Endothelial cell (in vitro differentiated cells): ENCODE measurements at places on chromosomes 5 and 9. TPM values are rescaled to one million over a fixed set of nuclear protein-coding genes. Genes with fewer than 3 reads are reported as not detected.

The IL33 gene
- total RNA-seq = 0.31 TPM

The OR1L6 gene
- not detected for total RNA-seq

The OXCT1 gene
- 6.5 TPM for total RNA-seq

The ZFP2 gene
- total RNA-seq = 2.8 TPM

The FAXDC2 gene
- 9.3 TPM for total RNA-seq

The DMXL1 gene
- total RNA-seq = 24.9 TPM

- no peak for DNase-seq
These were observed 88.9 kb upstream of the TRIO start for GRCh38 chr5:14054111-14054854.

DNA sequence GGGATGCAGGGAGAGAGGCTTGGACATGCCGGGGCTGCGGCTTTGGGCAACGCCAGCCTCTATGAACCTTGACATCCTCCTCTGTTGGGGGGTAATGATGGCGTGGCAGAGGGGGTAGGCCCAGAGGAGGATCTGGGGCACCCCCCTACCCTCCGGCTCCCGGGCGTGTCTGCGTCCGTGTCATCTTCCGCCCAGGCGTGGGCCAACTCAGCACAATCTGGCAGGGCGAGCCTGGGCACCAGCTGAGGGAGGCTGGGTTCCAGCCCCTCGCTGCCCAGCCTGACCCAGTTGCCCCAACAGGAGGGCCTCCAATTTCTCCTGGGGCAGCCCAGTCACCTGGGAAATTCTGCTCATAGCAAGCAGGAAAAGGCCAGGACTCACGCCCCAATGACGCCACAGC, 62.9 kb upstream of the IL17B start:
- DNase-seq = no peak

GRCh38 chr9:117114768-117115167, 300.1 kb downstream of the ASTN2 start:
- no peak for DNase-seq

GRCh38 chr9:1918622-1919021, 96.5 kb upstream of the SMARCA2 start:
- DNase-seq = no peak

GRCh38 chr5:180558232-180558631, 33.1 kb downstream of the SCGB3A1 start:
- no peak for DNase-seq

- peak; percentile 26 for DNase-seq
These were observed 1264.5 kb upstream of the ACO1 start for GRCh38 chr9:31119890-31120454.

DNA sequence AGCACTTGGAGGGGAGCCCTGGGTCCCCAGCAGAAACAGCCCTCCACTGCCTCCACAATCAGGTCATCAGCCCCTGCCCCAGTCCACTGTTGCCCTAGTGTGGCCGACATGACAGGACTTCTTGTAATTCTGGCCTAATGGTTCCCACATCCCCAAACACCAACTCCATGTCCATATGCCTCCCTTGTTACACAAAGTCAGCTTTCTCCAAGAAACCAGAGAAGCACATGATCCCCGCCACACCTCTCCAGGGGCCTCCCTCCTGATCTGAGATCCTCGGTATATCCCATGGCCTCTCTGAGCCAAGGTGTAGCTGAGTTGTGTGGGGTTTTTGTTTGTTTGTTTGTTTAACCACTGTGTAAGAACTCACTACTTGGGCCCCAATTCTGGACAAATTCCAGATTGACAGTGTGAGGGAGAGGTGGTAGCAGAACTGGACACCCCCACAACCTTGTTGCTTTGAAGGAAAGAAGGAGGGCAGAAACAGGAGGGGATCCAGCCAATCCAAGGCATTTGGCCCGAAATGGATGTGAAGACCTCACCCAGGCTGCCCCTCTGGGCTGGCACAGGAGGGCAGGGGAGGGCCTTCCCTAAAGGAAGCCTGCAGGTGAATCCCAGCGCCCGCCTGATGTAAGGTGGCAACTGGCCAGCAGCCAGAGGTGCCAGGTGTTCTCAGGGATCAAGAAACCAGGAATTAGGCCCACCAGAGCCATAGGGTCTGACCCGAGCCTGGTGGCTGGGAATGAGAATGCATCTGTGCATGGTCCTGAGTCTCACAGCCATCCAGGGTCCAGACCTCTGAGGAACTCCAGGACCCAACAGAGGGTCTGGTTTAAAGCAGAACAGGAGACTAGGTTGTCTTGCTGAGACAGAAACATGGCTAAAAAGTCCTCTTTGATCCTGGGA, 13.4 kb downstream of the IRF1 start:
- no peak for DNase-seq

- no peak for DNase-seq
These were observed 123.2 kb downstream of the RMI1 start for GRCh38 chr9:84103651-84104377.

- no peak for DNase-seq
These were observed 920 bp downstream of the PMPCA start for GRCh38 chr9:136411378-136411777.

GRCh38 chr5:42454216-42454995, 31.2 kb downstream of the GHR start:
- no peak for DNase-seq

- peak; percentile 62 for DNase-seq
These were observed 701 bp downstream of the PARP8 start for GRCh38 chr5:50667023-50667652.

- no peak for DNase-seq
These were observed 87.7 kb upstream of the LRRTM2 start for GRCh38 chr5:138962614-138963370.

- no peak for DNase-seq
These were observed 45.5 kb downstream of the RASGRF2 start for GRCh38 chr5:81005708-81006107.

DNA sequence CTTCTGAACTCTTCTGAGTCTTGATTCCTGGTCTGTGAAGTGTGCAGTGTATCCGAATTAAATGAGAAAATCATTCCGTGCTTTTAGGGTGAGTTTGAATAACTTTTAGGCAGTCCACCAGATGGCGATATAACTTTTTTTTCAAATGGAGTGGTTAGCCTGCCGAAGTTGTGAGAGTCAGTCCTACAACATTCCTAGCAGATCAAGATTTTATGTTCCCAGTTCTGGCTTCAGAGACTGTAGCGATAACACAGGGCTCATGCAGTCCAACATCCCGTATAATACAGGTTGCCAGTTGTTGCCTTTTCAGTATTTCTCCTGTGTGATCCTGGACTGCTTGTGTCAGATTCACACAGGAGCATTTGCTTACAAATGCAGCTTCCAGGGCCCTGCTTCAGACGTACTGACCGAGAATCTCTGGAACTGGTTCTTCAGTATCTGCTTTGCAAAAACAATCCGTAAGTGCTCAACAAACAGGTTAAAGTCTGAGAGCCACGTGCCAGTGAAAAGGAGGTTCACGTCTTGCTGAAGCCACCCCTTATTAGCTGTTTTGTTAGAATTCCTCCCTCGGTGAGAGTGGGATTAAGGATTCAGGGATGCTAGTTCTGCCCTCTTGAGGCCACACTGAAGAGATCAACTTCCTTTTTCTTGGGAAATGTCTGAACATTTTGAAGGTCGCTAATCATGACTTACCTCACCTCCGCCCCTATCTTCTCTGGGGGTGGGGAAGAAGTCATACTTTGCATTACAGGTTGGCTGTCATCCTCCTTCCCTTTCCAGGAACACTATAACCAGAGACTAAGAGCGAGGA, 22.8 kb downstream of the SMIM3 start:
- DNase-seq = peak; percentile 38

DNA sequence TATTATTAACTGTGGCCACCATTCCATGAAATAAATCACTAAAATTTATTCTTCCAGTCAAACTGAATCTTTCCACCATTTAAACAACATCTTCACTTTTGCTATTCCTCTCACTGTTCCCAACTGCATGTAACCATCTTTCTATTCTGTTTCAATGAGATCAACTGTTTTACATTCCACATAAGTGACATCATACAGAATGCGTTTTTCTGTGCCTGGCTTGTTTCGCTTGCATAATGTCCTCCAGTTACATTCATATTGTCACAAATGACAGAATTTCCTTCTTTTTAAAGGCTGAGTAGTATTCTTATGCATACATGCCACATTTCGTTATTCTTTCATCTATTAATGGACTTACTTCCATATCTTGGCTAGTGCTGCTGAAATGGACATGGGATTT, 738.2 kb downstream of the SEMA5A start:
- no peak for DNase-seq

- DNase-seq = no peak
These were observed 111.7 kb downstream of the ESM1 start for GRCh38 chr5:54873691-54874090.

DNA sequence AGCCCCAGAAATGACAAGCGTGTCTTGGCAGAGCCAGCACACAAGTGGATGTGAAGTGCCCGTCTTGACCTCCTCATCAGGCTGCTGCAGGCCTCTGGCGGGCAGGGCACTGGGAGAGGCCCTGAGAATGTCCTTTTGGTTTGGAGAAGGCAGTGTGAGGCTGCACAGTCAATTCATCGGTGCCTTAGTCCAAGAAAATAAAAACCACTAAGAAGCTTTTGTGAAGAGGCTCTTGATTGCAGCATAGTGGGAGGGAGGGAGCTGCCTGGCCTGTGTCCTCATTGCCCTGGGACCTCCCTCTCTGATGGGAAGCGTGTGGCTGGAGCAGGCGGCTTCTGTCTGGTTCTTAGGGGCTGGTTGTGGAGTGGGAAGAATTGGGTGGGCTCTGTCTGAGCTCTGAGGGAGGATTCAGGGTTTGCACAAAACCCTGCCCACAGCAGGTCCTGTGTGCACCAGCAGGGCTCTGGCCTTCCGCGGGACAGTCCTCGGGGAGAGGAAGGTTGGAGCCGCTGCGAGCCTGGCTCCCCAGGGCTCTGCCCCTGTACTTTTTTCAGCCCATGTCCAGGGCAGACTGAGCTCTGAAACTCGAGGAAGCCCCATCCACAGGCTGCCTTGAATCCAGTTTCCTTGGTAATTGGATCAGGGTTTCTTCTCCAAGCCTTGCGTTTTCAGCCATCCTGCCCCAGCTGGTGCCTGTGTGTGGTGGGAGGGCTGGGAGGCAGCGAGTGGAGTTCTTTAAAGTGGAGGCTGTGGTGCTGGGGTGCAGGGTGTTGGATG, 1.1 kb downstream of the HRCT1 start:
- DNase-seq = peak; percentile 15

DNA sequence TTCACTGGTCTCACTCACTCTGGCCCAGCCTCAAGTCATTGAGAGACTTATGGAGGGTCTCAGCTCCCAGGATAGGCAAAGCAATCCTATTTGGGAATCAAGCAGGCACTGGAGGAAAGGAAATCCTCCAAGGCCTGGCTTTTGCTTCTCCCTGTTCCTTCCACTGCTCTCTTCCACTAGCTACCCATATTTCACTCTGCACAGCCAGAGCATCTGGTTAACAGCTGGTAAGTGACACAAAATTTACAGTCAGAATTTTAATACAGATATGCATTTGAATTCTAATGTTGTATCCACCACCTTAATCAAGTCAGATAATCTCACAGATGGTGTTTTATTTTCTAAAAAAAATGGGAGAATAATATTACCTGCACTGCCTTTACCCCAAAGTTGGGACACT, 868 bp upstream of the C1QTNF2 start:
- no peak for DNase-seq

GRCh38 chr9:97564291-97565175, 63.1 kb downstream of the TMOD1 start:
- no peak for DNase-seq

DNA sequence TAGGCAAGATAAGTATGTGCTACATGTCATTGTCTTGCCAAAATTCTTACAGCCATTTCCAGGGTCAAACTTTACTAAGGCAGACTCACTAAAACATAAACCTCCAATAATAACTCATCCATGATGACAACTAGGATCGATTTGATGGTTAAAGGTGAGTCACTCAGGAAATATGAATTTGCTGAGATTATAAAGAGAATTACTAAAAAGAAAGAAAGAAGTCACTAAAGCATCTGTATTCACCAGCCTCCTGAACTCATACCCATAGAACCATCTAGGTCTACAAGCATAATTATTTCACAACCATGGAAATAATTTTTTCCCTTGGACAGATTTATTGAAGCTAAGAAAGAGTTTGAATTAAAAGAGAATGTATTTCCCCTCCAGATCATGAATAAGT, 258.6 kb downstream of the TLE1 start:
- no peak for DNase-seq

DNA sequence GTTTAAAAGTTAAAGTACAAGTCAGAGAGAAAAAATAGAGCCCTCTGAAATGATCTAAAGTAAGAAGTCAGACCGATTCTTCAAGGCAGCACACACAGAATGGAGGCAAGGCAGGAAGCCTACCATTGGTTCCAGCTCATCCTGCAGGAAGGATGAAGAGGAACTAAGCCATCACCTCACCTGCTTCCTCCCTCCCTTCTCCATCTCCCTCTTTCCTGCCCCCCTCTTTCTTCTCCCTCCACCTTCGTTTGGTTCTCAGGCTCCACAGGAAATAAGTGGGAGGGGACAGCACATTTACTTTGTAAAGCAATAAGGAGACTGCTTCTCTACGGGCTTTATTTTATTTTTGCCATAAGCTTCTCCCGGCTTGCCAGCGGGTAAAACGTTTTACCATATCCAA, 213.4 kb downstream of the TRIM32 start:
- no peak for DNase-seq

DNA sequence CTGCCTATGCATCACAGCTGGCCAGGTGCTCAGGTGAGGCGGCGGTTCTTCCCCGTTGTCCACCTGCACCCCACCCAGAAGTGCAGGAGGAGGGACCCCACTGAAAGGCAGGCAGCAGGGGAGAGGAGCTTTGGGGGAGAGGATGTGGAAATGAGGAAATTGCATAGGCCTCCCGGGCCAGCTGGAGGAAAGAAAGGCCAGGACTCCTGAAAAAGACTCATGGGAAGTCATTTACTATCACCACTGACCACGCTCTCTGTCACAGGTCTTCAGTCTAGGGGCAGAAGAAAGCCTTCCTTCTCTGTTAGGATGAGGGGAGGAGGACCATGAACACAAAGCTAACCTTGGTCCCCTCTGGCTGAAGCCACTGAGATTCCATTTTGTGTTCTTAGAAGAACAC, 28.1 kb downstream of the KCNMB1 start:
- DNase-seq = no peak

DNA sequence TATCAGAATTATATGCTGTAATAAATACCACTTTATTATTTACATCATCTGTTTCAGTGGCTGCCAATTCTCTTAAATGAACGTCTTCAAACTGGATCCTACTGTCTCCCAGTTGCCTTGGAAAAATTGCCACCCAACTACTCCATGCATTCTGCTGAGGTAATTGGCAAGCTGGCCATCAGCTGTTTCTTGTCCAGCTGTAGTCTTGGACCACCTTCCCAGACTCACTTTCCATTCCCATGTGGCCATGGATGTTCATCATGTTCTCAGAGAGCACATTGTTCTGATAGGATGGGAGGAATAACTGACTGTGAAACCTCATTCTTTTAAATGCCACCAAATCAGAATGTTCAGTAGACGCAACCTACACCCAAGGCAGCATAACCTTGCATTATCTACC, 157.5 kb downstream of the DOCK8 start:
- DNase-seq = no peak

GRCh38 chr5:132430746-132431145, 59.8 kb downstream of the IRF1 start:
- DNase-seq = no peak

DNA sequence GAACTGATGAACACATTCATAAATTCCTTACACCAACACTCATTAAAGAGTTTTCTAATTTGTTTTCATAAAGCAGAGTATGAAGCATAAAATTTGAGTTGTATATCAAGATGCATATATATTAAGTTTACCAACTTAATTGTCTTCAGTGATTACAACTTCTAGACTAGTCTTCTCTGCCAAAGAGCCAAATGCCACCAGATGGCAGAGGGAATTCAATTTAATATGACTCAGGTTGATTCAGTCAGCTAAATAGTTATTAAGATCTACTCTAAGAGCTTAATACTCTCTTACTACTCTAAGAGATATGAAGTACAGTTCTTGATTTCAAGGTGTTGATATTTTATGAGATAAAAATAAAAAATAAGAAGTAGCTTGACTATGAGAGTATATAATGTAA, 53.4 kb downstream of the CDH10 start:
- no peak for DNase-seq
